T-helper 2 cell (primary cell): ENCODE measurements at places on chromosomes 13 and 19.
A peak's percentile ranks its signal among the peaks of the same experiment; 100 is the strongest.

- DNase-seq: no peak
These were observed 47.0 kb downstream of the SACS start for GRCh38 chr13:23386533-23386932.

- DNase-seq: no peak
These were observed 32.7 kb downstream of the FAM187B start for GRCh38 chr19:35195830-35196229.

- no peak for DNase-seq
These were observed 111.0 kb upstream of the KL start for GRCh38 chr13:32905063-32905863.

GRCh38 chr19:6241680-6242377 is 37.9 kb downstream of the MLLT1 start:
- no peak for DNase-seq

DNA sequence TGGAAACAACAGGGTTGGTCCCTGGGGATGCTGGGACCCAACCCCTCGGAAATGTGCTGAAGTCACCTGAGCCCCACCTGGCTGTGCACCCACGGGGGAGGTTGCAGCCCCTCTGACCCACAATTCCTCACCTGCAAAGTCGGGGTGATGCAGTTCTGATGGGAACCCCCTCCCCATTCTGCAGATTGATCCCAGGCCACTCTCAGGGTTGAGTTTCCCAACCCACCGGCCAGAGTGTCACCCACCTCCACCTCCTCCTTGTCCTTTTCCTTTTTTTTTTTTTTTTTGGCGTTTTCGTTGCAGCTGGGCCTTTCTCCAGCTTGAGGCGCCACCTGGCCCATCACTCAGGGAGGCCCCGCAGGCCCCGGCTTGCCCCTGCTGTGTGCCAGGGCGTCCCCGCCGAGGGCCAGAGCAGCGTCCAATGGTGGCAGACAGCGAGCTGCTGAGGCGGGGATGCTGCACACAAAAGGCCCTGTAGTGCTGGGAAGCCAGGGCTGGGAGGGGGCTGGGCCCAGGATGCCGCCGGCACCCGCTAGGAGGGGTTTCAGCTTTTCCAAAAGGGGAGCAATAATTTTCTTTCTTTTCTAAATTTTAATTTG is 4.6 kb downstream of the PIK3R2 start:
- DNase-seq: no peak

DNA sequence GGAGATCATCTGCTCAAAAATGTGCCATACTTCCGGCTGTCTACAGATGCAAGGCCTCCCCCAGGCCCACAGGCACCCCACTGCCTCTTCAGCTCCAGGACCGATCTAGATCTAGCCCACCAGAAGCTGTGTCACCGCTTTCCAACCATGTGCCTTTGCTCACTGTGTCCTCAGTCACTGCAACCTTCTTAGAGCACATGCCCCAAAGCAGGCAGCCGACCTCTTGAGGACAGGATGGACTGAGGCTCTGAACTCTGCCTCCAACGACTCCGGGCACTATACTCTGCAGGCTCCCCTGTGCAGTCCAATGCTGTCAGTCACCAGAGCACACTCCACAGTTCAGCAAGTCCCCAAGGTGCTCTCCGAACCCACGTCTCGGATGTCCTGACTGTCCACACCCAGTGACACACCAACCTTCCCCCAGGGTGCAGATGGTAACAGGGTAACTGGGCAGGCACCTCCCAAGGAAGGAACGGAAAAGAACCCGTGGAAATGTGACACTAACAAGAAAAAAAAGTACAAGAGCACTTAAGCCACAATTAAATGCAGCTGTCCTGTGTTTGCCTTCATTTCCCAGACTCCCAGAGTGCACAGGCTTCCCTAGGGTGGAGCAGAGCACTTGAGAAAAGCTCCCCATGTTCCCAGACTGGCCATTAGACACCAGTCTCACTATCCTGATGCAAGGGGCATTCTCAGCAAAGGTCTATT is 4.8 kb downstream of the STK24 start:
- DNase-seq: peak; percentile 54

GRCh38 chr19:41853768-41854167 is 6.3 kb upstream of the RPS19 start:
- no peak for DNase-seq

- no peak for DNase-seq
These were observed 27.8 kb upstream of the F2RL3 start for GRCh38 chr19:16861011-16861410.

DNA sequence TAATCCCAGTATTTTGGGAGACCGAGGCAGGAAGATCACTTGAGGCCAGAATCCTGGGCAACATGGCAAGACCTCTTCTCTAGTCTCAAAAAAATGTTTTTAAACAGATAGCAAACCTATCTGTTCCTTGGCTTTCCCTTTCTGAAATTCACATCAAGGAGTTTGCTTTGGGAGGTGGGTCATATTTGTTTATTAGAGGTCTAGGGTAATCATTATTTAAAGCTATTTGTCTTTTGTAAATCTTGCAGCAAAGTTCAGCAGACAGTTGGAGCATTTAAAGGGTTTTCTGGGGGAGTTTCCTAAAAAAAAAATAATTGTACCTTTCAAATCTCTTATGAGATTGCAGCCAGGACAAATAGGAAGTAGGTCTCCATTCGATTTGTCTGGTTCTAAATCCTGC is 17.5 kb downstream of the PPP5C start:
- no peak for DNase-seq

GRCh38 chr13:48790966-48791365 is 137.2 kb downstream of the CYSLTR2 start:
- no peak for DNase-seq

DNA sequence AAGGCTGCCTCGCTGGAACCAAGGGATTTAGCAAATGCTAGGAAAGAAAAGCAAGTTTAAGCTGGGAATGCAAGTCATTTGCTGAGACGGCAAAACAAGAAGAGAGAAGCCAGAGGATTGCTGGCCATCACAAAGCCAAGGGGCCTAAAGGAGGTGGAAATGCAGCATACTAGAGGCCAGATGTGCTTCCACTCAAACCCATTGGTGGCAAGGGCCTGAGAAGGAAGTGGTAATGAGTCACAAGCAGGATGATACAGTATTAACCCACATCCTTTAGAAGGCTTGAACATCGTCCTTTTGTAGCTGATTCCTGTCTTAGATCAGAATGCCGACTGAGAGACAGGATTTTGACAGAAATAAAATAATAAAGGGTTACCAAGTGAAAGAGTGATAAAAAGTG is 68.2 kb downstream of the ITGBL1 start:
- DNase-seq: peak; percentile 3

- DNase-seq: peak; percentile 79
These were observed at the start of gene ZNF85 for GRCh38 chr19:20923077-20923871. Gene ZNF85 (plus strand): TSS chr19:20923251. CDS start chr19:20923401, 150 bp downstream.

- peak; percentile 76 for DNase-seq
These were observed 11.1 kb upstream of the ARRDC2 start for GRCh38 chr19:17996826-17997316.

DNA sequence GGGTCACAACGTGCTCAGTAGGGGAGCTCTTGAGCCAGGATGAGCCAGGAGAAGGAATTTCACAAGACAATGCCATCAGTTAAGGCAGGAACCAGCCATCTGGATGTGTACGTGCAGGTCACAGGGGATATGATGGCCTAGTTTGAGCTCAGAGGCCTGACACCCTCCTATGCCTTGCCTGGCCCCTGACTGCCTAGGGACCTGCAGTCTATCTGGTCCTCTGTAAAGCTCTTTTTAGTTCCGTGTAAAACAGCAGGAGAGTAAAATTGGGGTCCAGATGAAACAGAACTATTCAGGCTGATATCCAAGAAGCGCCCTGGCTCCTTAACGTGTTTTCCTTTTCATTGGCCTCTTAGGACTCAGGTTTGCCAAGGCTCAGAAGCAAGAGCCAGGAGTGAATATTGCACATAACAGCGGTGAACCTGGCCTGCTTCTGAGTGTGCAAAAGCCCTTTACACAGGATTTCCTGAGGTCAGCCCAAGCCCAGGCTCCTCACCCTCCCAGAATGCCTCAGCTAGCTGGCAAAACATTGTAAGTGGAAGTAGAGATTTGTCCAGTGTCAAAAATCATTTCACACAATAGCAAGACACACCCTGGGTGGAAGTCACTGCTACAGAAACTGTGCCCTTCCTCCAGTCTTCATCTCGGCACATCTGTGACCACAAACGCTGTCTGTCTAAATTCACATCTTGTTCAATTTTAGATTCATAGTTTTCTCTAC is 777.2 kb downstream of the UQCRFS1 start:
- DNase-seq: no peak

DNA sequence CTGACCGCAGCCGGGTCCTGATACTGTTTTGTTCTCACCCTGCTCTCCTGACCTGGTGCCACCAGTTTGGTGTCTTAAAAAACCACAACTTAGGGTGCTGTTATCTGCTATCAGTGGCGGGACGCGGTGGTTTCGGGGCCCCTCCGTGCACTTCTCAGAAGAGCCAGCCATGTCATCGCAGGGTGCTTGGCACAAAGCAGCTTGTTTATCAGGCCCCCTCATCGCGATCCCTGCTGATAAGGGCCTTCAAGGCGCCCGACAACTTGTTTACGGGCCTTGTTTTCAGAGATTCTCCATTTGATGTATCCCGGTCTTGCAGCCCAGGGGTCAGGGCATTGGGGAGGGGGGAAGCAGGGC is 58.1 kb upstream of the KLF2 start:
- peak; percentile 55 for DNase-seq
